ENCODE measurements at places on chromosomes 3 and 15.

- no peak for DNase-seq
Measured at GRCh38 chr3:48598323-48599076, 3.4 kb upstream of the COL7A1 start.

GRCh38 chr3:19147905-19148767 lies at the start of gene KCNH8:
Gene KCNH8 (plus strand): TSS chr3:19148510. CDS start chr3:19148720, 210 bp downstream.
- DNase-seq, result peak; percentile 21

- no peak for DNase-seq
Measured at GRCh38 chr3:194532591-194532990, 45.8 kb upstream of the ATP13A3 start.

DNA sequence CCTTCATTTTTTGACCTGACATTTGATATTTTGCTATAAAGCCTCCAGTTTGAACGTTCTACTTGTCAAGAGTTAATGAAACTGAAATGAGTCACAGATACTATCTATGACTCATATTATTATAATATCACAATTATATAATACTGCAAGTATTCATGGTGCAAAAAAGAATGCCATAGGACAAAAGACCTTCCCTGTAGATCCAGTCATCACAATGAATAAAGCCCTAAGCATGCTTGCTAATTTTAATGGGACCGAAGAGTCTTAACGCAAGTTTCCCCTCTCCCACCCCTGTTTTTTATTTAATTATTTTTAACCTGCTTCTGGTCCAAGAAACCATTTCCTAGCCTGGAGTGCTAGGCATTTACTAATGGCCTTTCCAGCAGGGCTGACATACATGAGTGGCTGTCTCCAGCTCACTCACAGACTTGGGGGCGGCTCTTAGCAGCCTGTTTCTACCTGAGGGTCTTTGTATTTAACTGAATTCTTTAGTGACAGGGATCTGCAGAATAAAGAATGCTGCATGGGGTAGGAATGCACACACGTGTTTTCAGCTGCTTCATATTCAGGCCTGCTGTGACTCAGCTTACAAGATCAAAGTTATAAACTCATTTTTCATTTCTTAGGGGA lies 61.2 kb downstream of the THBS1 start:
- no peak for DNase-seq

- DNase-seq, result no peak
Measured at GRCh38 chr15:79680720-79681119, 216.1 kb downstream of the MTHFS start.

GRCh38 chr3:141795276-141795675 lies 32.1 kb downstream of the GRK7 start:
- DNase-seq, result peak; percentile 38

DNA sequence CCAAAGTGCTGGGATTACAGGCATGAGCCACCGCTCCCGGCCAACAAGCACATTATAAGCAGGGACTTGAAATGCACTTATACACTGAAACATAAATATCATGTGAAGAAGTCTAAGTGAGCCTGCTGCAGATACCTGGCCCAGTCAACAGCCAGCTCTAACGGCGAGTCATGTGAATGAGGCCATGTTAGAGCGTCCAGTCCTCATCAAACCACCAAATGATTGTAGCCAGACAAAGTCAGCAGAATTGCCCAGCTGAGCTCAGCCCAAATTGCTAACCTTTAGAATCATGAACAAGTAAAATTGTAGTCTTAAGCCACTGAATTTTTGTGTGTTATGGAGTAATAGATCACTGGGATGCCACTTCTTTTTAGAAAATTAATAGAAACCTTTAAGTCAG lies 37.8 kb upstream of the UACA start:
- DNase-seq, result no peak

- no peak for DNase-seq
Measured at GRCh38 chr3:8768364-8769087, 887 bp downstream of the OXTR start.

- no peak for DNase-seq
Measured at GRCh38 chr15:98815207-98815606, 166.9 kb downstream of the IGF1R start.

Measured in stimulated activated CD4-positive, alpha-beta T cell treated with anti-CD3 and anti-CD28 coated beads, Interleukin-2, amount 100 ng/mL, for 24 hours (primary cell).